CD8-positive, alpha-beta memory T cell (primary cell): ENCODE measurements at places on chromosomes 7 and 10.
A peak's percentile ranks its signal among the peaks of the same experiment; 100 is the strongest.

DNA sequence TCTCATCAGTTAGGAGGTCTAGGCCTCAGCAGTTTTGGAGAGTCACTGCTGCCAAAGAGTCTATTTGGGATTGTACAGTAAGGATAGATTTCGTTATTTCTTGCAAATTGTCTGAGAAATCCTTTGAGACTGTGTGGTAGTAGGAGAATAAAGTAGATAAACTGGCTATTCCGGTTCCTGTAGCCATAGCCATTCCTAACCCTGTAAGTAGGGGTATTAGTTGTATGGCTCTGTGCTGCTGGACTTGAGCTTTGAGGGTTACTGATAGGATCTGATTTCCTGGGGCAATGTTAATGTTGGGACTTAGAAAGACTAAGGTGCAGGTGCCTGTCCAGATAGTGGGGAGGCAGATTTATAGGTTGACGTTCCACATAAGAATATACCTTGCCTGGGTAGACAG lies 36.1 kb upstream of the ZNF138 start:
- DNase-seq: no peak
- H3K4me1 ChIP-seq: no peaks in the 10 kb centered on the region
- no peaks in the 10 kb centered on the region for H3K27me3 ChIP-seq
- no peaks in the 10 kb centered on the region for H3K36me3 ChIP-seq
- H3K4me3 ChIP-seq: no peak overlapping the region

DNA sequence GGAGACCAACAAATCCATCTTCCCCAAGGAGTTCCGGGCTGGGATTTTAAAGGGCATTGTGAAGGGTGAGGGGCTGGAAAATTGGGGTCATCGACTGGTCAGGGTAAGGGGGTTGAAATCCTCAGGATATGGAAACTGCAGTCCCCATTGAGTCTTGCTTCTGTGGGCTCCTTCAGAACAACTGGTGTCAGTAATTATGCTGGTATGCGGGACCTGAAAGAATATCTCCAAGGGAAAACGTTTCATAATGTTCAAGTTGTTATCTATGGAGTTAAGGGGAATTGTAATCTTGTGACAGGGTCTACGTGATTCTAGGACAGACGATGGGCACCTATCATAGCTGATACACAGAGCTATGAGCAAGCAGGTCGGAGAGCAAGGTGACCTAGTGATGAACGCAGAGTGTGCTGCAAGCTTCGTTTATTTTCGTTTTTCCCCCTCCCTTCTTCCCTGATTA lies 494 bp upstream of the RHBDD2 start:
- H3K36me3 ChIP-seq: peaks cover 18% of the 10 kb centered on the region
- H3K27ac ChIP-seq: peak overlapping the region; percentile 87
- DNase-seq: no peak
- peaks cover 22% of the 10 kb centered on the region for H3K4me1 ChIP-seq

GRCh38 chr10:32347363-32348022 lies 535 bp upstream of the EPC1 start:
- H3K27me3 ChIP-seq: no peaks in the 10 kb centered on the region
- H3K4me3 ChIP-seq: peak overlapping the region; percentile 99
- H3K36me3 ChIP-seq: peaks cover 5% of the 10 kb centered on the region
- peak overlapping the region; percentile 100 for H3K27ac ChIP-seq
- peaks cover 55% of the 10 kb centered on the region for H3K4me1 ChIP-seq

GRCh38 chr7:16785846-16786245 lies 19.0 kb downstream of the AGR2 start:
- DNase-seq: no peak
- no peaks in the 10 kb centered on the region for H3K27me3 ChIP-seq
- H3K36me3 ChIP-seq: no peaks in the 10 kb centered on the region
- H3K4me3 ChIP-seq: no peak overlapping the region
- H3K4me1 ChIP-seq: no peaks in the 10 kb centered on the region

- H3K36me3 ChIP-seq: no peaks in the 10 kb centered on the region
- H3K4me3 ChIP-seq: no peak overlapping the region
- H3K27ac ChIP-seq: no peak overlapping the region
- no peak for DNase-seq
Measured at GRCh38 chr10:33547976-33548375, 213.5 kb upstream of the NRP1 start.

DNA sequence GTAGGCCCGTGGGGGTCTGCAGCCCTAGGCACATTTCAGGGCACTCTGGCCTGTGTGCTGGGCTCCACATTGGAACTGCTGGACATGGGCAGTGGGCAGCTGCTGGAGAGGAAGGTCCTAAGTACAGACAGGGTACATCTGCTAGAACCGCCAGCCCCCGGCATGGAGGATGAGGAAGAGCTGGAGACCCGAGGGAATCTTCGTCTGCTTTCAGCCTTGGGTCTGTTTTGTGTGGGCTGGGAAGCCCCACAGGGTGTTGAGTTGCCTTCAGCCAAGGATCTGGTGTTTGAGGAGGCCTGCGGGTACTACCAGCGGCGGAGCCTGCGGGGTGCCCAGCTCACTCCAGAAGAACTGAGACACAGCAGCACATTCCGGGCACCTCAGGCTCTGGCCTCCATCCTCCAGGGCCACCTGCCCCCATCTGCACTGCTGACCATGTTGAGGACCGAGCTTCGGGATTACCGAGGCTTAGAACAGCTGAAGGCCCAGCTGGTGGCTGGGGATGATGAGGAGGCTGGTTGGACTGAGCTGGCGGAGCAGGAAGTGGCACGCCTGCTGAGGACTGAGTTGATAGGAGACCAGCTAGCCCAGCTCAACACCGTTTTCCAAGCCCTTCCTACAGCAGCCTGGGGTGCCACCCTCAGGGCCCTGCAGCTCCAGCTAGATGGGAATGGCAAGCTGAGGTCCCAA lies 1.4 kb downstream of the HPS6 start:
- peak overlapping the region; percentile 86 for H3K27ac ChIP-seq
- H3K4me1 ChIP-seq: peaks cover 31% of the 10 kb centered on the region
- no peak for DNase-seq
- H3K4me3 ChIP-seq: peak overlapping the region; percentile 77
- H3K36me3 ChIP-seq: no peaks in the 10 kb centered on the region

DNA sequence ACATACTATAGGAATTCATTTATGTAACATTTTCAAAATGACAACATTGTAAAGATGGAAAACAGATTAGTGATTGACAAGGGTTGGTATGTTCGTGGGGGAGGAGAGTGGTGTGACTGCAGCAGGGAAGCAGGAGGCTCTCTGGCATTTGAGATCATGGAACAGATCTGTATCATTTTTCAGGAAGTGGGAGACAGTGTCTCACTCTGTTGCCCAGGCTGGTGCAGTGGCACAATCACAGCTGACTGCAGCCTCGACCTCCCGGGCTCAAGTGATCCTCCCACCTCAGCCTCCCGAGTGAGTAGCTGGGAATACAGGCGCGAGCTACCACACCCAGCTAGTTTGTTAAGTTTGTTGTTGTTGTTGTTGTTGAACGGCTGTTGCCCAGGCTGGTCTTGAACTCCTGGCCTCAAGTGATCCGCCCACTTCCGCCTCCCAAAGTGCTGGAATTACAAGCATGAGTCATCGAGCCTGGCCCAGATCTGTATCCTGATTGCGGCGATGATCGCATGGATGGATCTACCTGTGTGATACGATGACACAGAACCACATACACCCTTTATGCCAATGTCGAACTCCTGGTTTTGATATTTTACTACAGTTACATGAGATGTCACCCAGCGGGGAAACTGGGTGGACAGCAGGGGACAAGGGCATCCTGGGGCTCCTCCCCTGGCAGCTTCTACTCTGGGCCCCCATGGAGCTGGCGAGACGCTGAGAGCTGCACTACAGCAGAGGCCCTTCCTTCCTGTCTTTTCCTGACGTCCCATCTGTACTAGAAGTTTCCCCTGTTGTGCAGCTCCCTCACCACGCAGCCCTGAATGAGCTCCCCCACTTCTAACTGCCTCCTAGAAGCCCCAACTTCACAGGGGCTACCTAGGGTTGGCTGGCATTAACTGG lies 12.3 kb upstream of the CYTH3 start:
- H3K36me3 ChIP-seq: no peaks in the 10 kb centered on the region
- no peak overlapping the region for H3K4me3 ChIP-seq
- H3K4me1 ChIP-seq: no peaks in the 10 kb centered on the region
- no peak for DNase-seq
- no peak overlapping the region for H3K27ac ChIP-seq
- no peaks in the 10 kb centered on the region for H3K27me3 ChIP-seq

GRCh38 chr10:111077785-111078504 lies 1.1 kb downstream of the ADRA2A start:
- no peaks in the 10 kb centered on the region for H3K4me1 ChIP-seq
- DNase-seq: no peak
- H3K36me3 ChIP-seq: no peaks in the 10 kb centered on the region
- no peak overlapping the region for H3K27ac ChIP-seq

- H3K4me1 ChIP-seq: no peaks in the 10 kb centered on the region
- H3K4me3 ChIP-seq: no peak overlapping the region
- H3K27me3 ChIP-seq: no peaks in the 10 kb centered on the region
- H3K36me3 ChIP-seq: no peaks in the 10 kb centered on the region
- no peak for DNase-seq
Measured at GRCh38 chr10:109022417-109023049, 900.8 kb downstream of the XPNPEP1 start.
